ENCODE measurements at places on chromosomes 1 and 21. TPM values are rescaled to one million over a fixed set of nuclear protein-coding genes. Genes with fewer than 3 reads are reported as not detected.

TAS1R1 gene
- not detected for total RNA-seq

RIMS3 gene
- 0.69 TPM for total RNA-seq

ALDH4A1 gene
- 19.6 TPM for total RNA-seq

SH3D21 gene
- 22.5 TPM for total RNA-seq

DIP2A gene
- total RNA-seq = 23.4 TPM

ABL2 gene
- total RNA-seq = 138 TPM

NEK2 gene
- total RNA-seq = 9.5 TPM

PLXNA2 gene
- total RNA-seq = 0.15 TPM

PLA2G2A gene
- not detected for total RNA-seq

NTMT2 gene
- not detected for total RNA-seq

RHOU gene
- total RNA-seq = 0.36 TPM

DENND2D gene
- 10.3 TPM for total RNA-seq

TTC39A gene
- 1.4 TPM for total RNA-seq

USP16 gene
- total RNA-seq = 41.8 TPM

LUZP1 gene
- total RNA-seq = 33.1 TPM

SDE2 gene
- 21.4 TPM for total RNA-seq

PLA2G2D gene
- total RNA-seq = not detected

KPRP gene
- not detected for total RNA-seq

CHIA gene
- total RNA-seq = not detected

OR2T11 gene
- total RNA-seq = not detected

ETNK2 gene
- total RNA-seq = 9.4 TPM

CLEC20A gene
- not detected for total RNA-seq

ERG gene
- not detected for total RNA-seq
